ENCODE measurements at places on chromosomes 2 and 18.

- no peak for DNase-seq
These were observed 242.0 kb downstream of the TMEM182 start for GRCh38 chr2:103003750-103004260.

GRCh38 chr2:104849101-104849500 lies 4.8 kb upstream of the POU3F3 start:
- no peak for DNase-seq

DNA sequence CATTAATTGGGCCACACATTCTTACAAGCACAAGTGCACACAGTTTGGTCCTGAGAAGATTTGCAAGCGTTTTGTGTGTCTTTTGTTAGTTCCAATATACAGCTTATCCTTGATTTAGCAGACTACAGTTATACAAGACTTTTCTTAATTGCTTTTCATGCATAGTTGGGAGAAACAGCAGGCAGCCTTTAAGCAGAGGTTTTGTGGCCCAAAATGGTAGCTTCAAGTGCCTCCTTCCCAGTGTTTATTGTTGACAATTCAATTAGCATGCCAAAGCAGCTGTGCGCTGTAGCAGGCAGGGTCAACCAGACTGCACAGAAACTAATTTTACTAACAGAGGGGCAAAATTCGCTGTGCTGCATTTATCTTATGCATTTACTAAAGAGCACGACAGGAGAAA lies 47.5 kb downstream of the FRZB start:
- DNase-seq: no peak

- DNase-seq: no peak
These were observed 698.2 kb downstream of the MBD2 start for GRCh38 chr18:53526101-53526870.

GRCh38 chr2:229832510-229832898 lies 89.3 kb downstream of the TRIP12 start:
- no peak for DNase-seq

DNA sequence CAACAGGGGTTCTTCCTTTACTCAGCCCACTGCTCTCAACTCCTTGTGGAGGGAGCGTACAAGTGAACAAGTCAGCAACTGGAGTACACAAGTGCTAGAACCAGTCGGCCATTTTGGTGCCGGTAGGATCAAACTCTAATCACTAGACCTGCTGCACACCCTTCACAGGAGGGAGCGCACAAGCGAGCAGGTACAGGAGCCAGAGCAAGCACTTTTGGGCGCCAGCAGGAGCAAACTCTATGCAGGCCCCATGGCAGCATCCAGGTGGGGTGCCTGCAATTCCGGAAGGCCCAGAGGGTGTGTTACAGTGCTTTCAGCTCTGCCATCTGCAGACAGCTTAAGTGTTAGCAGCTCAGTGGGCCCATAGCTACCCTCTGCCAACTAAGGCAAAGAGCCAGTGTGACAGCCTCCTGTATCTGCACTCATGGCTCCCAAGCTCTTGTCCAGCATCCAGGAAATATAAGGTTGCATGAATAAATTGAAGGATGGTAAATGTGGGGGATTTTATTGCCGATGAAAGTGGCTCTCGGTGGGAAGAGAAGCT lies 426.1 kb downstream of the DCC start:
- no peak for DNase-seq

GRCh38 chr2:28477087-28477486 lies 18.8 kb upstream of the PLB1 start:
- DNase-seq: no peak

GRCh38 chr2:219125225-219125885 lies 35.3 kb downstream of the NHEJ1 start:
- no peak for DNase-seq

- DNase-seq: no peak
These were observed 25.7 kb upstream of the FAM178B start for GRCh38 chr2:97011977-97012569.

GRCh38 chr2:28643911-28644334 lies 107.7 kb upstream of the PPP1CB start:
- DNase-seq: no peak

GRCh38 chr2:176174824-176175708 lies 13.4 kb upstream of the HOXD1 start:
- DNase-seq: no peak

DNA sequence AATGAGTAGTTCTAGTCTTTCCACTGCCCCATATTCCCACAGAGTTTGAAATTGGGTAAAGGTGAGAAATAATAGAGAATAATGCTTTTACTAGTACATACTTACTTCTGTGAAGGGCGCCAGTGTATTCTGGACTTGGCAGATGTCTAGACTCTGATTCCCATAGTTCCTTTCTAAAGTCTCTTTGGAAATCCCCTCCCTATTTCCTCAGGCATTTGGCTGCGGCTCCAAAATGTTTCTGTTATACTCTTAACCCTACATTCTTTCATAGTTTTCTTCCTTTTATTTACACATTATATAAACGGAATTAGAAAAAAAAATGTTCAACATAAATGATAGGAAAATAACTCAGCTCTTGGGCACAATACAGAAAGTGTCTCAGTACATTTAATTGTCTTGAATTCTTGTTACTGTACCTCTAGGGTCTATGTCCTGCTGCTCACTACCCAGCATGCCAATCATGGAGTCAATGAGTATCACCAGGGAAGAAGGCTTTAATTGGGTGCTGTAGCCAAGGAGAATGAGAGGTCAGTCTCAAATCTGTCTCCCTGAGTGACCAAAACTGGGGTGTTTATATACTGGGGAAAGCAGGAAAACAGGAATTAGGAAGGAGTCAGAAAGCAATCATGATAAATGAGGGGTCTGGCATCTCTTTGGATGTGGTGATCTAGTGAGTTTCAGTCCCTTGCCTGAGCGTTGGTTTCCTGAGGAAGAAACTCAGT lies 147.8 kb upstream of the MMADHC start:
- DNase-seq: no peak

GRCh38 chr2:20164061-20164733 lies 60.7 kb downstream of the SDC1 start:
- DNase-seq: no peak
